GM12878 (cell line): ENCODE measurements at places on chromosomes 16 and 17.

GRCh38 chr17:38357486-38358123, 6.0 kb downstream of the SOCS7 start:
- no peak for DNase-seq

DNA sequence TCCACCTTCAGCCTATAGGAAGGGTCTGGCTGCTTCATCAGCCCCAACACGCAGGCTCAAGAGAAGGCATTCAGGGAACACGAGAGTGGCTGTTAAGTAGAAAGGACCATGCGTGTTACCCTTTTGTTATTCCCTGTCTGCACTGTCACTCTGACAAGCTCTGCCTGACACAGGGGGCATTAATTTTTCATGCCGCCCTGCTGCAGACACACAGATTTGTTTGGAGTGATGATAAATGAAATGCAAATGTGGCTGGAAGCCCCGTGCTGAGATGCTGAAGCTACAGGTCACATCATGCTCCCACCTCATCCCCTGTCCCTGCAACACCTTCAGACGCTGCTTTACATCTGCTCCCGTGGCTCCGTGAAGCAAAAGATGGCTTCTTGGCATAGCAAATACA, 97.7 kb downstream of the USP31 start:
- DNase-seq: no peak

- no peak for DNase-seq
Measured at GRCh38 chr17:39737760-39738567, at the start of gene GRB7. GRB7 (plus strand) TSS chr17:39737938; CDS start chr17:39742302, 4,364 bp downstream.

GRCh38 chr16:2749476-2749875, 3.0 kb upstream of the SRRM2 start:
- no peak for DNase-seq

GRCh38 chr17:66353937-66354401, 51.6 kb downstream of the PRKCA start:
- no peak for DNase-seq
